ENCODE measurements at places on chromosomes 1 and 21.

GRCh38 chr1:228554107-228554506 lies 66.9 kb downstream of the RNF187 start:
- no peak for DNase-seq

DNA sequence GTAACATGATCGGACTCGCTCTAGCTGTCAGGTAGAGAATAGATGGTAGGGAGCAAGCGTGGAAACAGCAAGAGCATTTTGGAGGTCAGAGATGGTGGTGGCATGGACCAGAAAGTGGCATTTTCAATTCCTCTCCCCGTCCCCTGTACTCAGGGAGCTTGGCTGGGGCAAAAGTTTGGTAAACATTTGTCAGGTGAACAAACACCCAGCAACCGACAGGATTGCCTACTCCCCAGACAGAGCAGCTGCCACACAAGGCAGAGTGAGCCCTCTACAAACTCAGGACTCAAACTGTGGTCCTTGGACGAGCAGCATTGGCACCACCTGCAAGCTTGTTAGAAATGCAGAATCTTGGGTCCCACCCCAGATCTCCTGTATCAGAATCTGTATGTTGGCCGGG lies 14.3 kb downstream of the PTAFR start:
- no peak for DNase-seq

DNA sequence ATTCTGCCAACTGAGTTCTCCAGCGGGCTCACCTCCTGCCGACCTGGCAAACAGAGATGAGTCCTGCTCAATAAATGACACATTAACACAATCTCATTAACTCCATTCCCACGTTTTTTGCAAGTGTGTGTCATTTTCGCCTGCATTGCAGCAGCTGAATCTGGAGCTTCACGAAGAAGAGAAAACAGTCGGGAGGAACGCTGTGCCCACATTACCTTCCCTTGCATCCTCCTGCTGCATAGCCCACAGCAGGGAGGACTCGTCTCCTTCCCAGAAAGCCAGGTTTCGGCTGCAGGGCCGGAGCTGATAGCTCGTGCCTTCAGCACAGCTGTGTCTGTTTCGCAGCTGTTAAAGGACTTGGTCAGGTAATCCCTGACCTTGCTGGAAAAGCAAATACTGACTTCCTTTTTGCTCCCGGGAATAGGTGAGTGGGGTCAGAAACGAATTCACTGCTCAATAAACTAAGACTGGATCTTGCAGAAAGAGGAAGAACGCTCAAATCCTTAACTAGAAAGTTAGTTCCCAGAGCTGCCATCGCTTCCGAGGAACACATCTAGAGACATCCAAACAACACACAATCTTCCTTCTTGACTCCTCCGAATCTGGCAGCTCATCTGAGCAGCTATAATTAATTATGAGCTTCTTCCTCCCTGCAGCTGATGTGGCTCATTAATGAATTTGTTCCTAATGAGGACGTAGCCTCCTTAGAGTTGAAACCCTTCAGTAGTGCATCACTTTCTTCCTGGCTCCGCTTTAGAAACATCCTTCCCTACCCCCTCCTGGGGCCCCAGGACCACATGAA lies 33.0 kb downstream of the KANK4 start:
- no peak for DNase-seq

GRCh38 chr1:111990878-111991718 lies 1.6 kb upstream of the KCND3 start:
- no peak for DNase-seq

GRCh38 chr1:183597656-183598347 lies 7.5 kb upstream of the NCF2 start:
- DNase-seq, result no peak
